ENCODE measurements at places on chromosomes 16 and 17. TPM values are rescaled to one million over a fixed set of nuclear protein-coding genes. Genes with fewer than 3 reads are reported as not detected.

The C17orf78 gene
- total RNA-seq: not detected

The KRT12 gene
- total RNA-seq: not detected

The PGS1 gene
- 28.8 TPM for total RNA-seq

The KRTAP9-3 gene
- not detected for total RNA-seq

The WFIKKN2 gene
- not detected for total RNA-seq

The SMTNL2 gene
- total RNA-seq: 0.27 TPM

The TMIGD1 gene
- total RNA-seq: not detected

The ADAM11 gene
- 2.7 TPM for total RNA-seq

The AMFR gene
- 65.8 TPM for total RNA-seq

The CD300LB gene
- 0.12 TPM for total RNA-seq

The CCR7 gene
- total RNA-seq: 0.97 TPM

The CACNB1 gene
- 4.2 TPM for total RNA-seq

The SLC16A5 gene
- 31.5 TPM for total RNA-seq

The IRF8 gene
- 0.29 TPM for total RNA-seq

The USP43 gene
- total RNA-seq: 5.1 TPM

The C16orf96 gene
- not detected for total RNA-seq

The CACNG1 gene
- total RNA-seq: 0.11 TPM

The CRHR1 gene
- total RNA-seq: 0.25 TPM

The KRTAP17-1 gene
- total RNA-seq: not detected

The SLC12A3 gene
- not detected for total RNA-seq

The MT1E gene
- total RNA-seq: not detected

The NPW gene
- total RNA-seq: 1.2 TPM

The TRPV3 gene
- total RNA-seq: 0.44 TPM

The CMTM2 gene
- total RNA-seq: not detected

The CD300H gene
- not detected for total RNA-seq

The TRAP1 gene
- 129 TPM for total RNA-seq

The PDE6G gene
- 2.5 TPM for total RNA-seq

The DPEP2 gene
- total RNA-seq: not detected

The KRTAP1-1 gene
- not detected for total RNA-seq

The ATP6V0D1 gene
- total RNA-seq: 119 TPM

The CCL3 gene
- not detected for total RNA-seq

The UTS2R gene
- not detected for total RNA-seq

The DHRS7C gene
- total RNA-seq: not detected

The ZNF750 gene
- not detected for total RNA-seq

The SLC38A8 gene
- total RNA-seq: not detected

The KRT15 gene
- total RNA-seq: 5.0 TPM

The KLHL10 gene
- total RNA-seq: 0.10 TPM

The IGF2BP1 gene
- 93.9 TPM for total RNA-seq

The CHST4 gene
- total RNA-seq: 0.08 TPM

The PRPF8 gene
- total RNA-seq: 287 TPM

The APOH gene
- 5.4 TPM for total RNA-seq

The PLCG2 gene
- 4.3 TPM for total RNA-seq

The PIPOX gene
- 0.06 TPM for total RNA-seq

The TEKT5 gene
- not detected for total RNA-seq

The DCUN1D3 gene
- total RNA-seq: 4.5 TPM

The PAGR1 gene
- 51.9 TPM for total RNA-seq

The CCL1 gene
- total RNA-seq: not detected

The RNU2-1 gene
- total RNA-seq: not detected

The BCO1 gene
- total RNA-seq: 1.0 TPM

The TM4SF5 gene
- 0.64 TPM for total RNA-seq

The WNT3 gene
- total RNA-seq: 6.4 TPM

The CCDC40 gene
- 5.9 TPM for total RNA-seq

The RNF227 gene
- total RNA-seq: 2.0 TPM

The CYGB gene
- total RNA-seq: 0.81 TPM

The SLC43A2 gene
- 6.6 TPM for total RNA-seq

The ABCA9 gene
- total RNA-seq: not detected

The ETV4 gene
- total RNA-seq: 50.1 TPM

The RAB37 gene
- 1.2 TPM for total RNA-seq
